Esophagus muscularis mucosa (tissue), 4 donors: ENCODE measurements at places on chromosomes 1 and 21. TPM values are rescaled to one million over a fixed set of nuclear protein-coding genes. Genes with fewer than 3 reads are reported as not detected.
A peak's percentile ranks its signal among the peaks of the same experiment; 100 is the strongest.

DNA sequence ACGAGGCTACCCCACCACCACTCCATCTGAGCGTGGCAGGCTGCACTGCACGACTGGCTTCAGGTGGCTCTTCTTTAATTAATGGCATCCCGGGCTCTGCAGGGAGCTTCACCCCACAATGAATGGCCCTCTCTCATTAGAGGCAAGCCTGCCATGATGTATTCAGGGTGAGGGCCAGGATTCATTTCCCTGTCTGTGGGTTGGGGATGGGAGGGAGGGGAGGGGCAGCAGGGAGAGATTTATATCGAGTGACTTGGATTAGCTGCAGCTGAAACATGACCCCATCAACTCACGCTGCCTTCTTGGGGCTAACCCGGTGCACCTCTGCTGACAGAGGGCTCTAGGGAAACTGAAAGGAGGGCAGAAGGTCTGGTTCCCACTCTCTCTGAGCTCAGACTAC, 54.2 kb downstream of the ERI3 start:
- no peaks in the 10 kb centered on the region for H3K27me3 ChIP-seq
- no peak overlapping the region for H3K4me3 ChIP-seq
- H3K4me1 ChIP-seq, result no peaks in the 10 kb centered on the region
- DNase-seq, result no peak

DNA sequence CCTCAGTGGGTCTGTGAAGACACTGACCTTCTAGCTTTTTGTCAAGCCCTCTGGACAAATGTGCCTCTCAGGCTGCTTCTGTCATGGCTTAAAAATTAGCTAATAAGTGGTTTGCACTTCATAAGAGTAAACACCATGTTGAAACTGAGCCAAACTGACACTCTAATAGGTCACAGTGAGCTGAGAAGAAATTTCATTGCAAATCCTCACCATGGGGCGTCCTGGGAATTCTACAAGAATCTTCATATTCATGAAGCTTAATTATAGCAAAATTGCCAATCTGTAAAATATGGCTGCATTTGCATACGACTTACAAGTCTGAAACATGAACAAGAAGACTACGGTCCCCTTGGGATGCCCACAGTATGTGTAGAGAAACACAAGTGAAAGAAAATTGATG, 188.6 kb downstream of the DSCAM start:
- H3K27me3 ChIP-seq, result no peaks in the 10 kb centered on the region
- H3K4me1 ChIP-seq, result no peaks in the 10 kb centered on the region
- no peak overlapping the region for H3K27ac ChIP-seq
- no peak for DNase-seq
- H3K4me3 ChIP-seq, result no peak overlapping the region

DNA sequence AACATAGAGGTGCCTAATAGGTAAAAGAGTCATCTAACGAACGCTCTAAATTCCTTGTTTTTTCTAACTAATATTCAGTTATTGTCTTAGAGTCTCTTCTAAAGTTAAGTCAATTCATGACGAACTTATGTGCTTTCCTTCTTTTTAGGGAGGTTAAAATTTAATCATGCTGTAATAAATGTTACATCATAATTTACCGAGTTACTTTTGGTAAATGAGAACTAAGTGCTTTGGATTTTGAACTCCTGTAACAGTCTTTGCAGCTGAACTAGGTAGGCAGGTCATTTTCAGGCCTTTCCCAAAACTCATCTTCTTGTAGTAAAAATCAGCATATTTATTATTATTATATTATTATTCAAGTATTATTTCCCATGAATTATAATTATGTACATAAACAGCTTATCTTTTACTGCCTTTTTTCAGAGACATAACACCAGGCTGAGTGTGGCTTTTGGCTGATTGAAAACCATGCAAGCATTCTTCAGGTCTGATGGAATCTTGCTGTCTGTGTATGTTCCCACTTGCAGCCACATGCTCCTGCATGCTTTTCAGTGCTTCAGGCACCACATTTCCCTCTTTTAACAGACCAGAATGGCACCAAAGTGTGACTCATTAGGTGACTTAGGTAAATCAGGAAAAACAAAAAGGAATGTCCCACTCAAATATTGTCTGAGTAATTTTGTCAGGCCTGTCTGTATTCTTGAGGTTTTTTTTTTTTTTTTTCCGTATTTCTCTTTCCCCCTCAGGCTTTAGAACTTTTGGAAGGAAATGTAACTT, 81.0 kb upstream of the CD55 start:
- H3K27me3 ChIP-seq, result no peaks in the 10 kb centered on the region
- H3K27ac ChIP-seq, result no peak overlapping the region
- DNase-seq, result no peak
- peaks cover 9% of the 10 kb centered on the region for H3K4me1 ChIP-seq

DNA sequence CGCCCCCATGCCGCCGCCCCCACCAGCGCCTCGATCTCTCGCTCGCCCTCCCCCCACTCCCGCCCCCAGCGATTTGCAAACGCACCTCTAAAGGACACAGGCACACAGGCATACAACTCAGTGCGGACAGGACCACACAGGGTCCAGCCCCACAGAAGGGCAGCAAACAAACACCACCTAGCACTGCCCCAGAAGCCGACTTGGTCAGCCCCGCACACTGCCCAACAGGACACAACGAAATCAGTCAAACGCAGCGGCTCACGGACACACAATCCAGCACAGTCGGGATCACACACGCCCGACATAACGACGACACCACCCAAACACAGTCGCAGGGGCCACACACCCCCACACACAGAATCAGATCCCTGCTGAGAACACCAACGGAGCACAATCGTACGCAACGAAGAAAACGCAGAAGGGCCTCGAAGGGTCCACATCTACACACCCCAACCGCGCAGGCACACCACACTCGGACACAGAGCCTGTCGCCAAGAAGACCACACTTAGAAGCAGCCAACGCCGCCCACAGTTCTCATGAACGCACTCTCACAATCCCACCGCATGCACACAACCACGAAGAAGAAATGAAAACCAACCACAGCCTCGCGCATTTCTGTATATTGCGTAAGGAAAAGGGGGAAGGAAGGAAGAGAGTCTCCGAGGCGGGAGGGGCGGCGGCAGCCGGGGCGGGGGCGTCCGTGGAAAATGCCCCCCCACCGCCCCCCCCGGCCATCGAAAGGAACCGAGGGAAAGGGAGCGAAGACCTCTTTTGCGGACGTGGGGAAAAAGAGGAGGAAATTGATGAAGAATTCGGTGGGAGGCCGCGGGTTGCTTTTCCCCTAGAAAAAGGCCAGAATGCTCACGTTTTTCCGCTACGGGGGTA, 481 bp downstream of the TAL1 start:
- no peaks in the 10 kb centered on the region for H3K36me3 ChIP-seq
- H3K4me3 ChIP-seq, result peak overlapping the region; percentile 54
- DNase-seq, result no peak
- peaks cover 95% of the 10 kb centered on the region for H3K27me3 ChIP-seq
- peak overlapping the region; percentile 77 for H3K27ac ChIP-seq
- H3K4me1 ChIP-seq, result peaks cover 39% of the 10 kb centered on the region

LPGAT1 gene
- 70.2 TPM for total RNA-seq

SYNC gene
- total RNA-seq, result 189 TPM

NCDN gene
- 40.4 TPM for total RNA-seq

RPE65 gene
- total RNA-seq, result not detected

GRCh38 chr1:245488346-245489129, 333.8 kb downstream of the KIF26B start:
- no peaks in the 10 kb centered on the region for H3K4me1 ChIP-seq
- no peak overlapping the region for H3K27ac ChIP-seq
- no peaks in the 10 kb centered on the region for H3K36me3 ChIP-seq

SWT1 gene
- total RNA-seq, result 5.8 TPM

- H3K4me3 ChIP-seq, result no peak overlapping the region
- H3K27ac ChIP-seq, result peak overlapping the region; percentile 82
- H3K27me3 ChIP-seq, result no peaks in the 10 kb centered on the region
- no peaks in the 10 kb centered on the region for H3K36me3 ChIP-seq
- H3K4me1 ChIP-seq, result peaks cover 100% of the 10 kb centered on the region
- DNase-seq, result no peak
Observed at GRCh38 chr1:2271841-2272655, 43.9 kb downstream of the SKI start.

- H3K27ac ChIP-seq, result no peak overlapping the region
- H3K36me3 ChIP-seq, result no peaks in the 10 kb centered on the region
- H3K4me3 ChIP-seq, result no peak overlapping the region
- H3K27me3 ChIP-seq, result no peaks in the 10 kb centered on the region
- no peak for DNase-seq
- no peaks in the 10 kb centered on the region for H3K4me1 ChIP-seq
Observed at GRCh38 chr1:147842578-147842977, 60.0 kb upstream of the GJA8 start.

HSPG2 gene
- total RNA-seq, result 553 TPM
